ENCODE measurements at places on chromosomes 6 and 20. TPM values are rescaled to one million over a fixed set of nuclear protein-coding genes. Genes with fewer than 3 reads are reported as not detected.

GRCh38 chr6:32794510-32794909 is 22.3 kb downstream of the HLA-DOB start:
- H3K4me1 ChIP-seq, result peaks cover 28% of the 10 kb centered on the region
- DNase-seq, result no peak
- peaks cover 4% of the 10 kb centered on the region for H3K36me3 ChIP-seq
- peaks cover 48% of the 10 kb centered on the region for H3K27me3 ChIP-seq
- H3K27ac ChIP-seq, result no peak overlapping the region
- no peak overlapping the region for H3K4me3 ChIP-seq

DNA sequence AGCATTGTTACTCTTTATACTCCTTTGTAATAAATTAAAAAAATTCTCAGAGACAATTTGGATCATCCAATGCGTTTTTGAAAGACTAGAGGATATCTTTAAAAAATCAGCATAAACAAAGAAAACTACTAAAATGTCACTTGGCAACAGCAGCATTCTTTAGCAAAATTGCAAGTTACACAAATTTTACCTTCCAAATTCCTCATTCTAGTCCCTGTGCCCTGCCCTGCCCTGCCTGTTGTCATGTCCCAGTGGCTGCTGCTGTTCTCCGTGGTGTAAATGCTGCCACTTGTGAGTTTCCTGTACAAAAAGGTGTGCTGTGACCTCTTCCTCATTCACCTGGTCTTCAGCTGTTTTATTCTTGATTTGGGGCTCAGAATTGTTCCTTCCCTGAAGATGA is 83.2 kb downstream of the CDC5L start:
- no peak overlapping the region for H3K4me3 ChIP-seq
- H3K36me3 ChIP-seq, result no peaks in the 10 kb centered on the region
- H3K27me3 ChIP-seq, result peaks cover 7% of the 10 kb centered on the region
- DNase-seq, result no peak
- H3K27ac ChIP-seq, result no peak overlapping the region

DNA sequence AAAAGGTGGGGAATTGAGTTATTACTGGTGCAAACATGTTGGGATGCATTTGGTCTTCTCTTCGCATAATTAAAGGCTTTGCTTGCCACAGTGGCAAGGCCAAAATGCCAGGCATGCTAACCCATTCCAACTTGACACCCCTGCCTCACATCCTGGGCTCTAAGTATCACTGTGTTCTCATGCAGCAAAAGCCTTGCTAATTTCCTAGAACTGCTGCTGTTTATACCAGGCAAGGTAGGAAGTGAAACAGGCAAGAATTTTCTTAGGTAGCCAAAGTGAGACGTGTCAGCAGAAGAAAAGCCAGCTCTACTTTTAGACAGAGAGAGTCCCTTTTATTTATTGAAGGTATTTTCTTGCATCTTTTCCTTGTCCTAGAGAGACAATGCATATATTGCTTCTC is 41.2 kb downstream of the LYRM2 start:
- no peak overlapping the region for H3K4me3 ChIP-seq
- H3K4me1 ChIP-seq, result peaks cover 38% of the 10 kb centered on the region
- no peak for DNase-seq
- peaks cover 23% of the 10 kb centered on the region for H3K36me3 ChIP-seq

DNA sequence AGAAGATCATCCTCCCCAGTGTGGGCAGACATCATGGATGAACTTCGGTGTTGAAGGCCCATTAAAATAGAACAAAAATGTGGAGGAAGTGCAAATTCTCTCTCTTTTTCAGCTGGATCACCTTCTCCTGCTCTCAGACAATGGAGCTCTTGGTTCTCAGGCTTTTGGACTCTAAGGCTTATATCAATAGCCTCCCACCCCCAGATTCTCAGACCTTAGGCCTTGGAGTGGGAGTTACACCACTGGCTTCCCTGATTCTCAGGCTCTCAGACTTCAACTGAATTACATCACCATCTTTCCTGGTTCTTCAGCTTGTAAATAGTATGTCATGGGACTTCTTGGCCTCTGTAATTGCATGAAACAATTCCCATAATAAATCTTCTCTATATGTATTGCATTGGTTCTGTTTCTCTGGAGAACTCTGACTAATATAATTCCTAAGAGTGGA is 36.6 kb downstream of the NSFL1C start:
- H3K27ac ChIP-seq, result no peak overlapping the region
- H3K4me3 ChIP-seq, result no peak overlapping the region
- H3K27me3 ChIP-seq, result peaks cover 38% of the 10 kb centered on the region
- DNase-seq, result no peak

- H3K36me3 ChIP-seq, result no peaks in the 10 kb centered on the region
- no peak for DNase-seq
- no peaks in the 10 kb centered on the region for H3K4me1 ChIP-seq
- no peak overlapping the region for H3K4me3 ChIP-seq
- H3K27me3 ChIP-seq, result no peaks in the 10 kb centered on the region
Observed at GRCh38 chr6:64672651-64673050, 1034.4 kb downstream of the EYS start.

GRCh38 chr6:23097566-23097965 is 528.2 kb downstream of the HDGFL1 start:
- no peaks in the 10 kb centered on the region for H3K36me3 ChIP-seq
- H3K27me3 ChIP-seq, result no peaks in the 10 kb centered on the region
- no peak for DNase-seq
- no peak overlapping the region for H3K4me3 ChIP-seq

- no peak overlapping the region for H3K27ac ChIP-seq
- no peaks in the 10 kb centered on the region for H3K27me3 ChIP-seq
- H3K36me3 ChIP-seq, result no peaks in the 10 kb centered on the region
- H3K4me3 ChIP-seq, result no peak overlapping the region
Observed at GRCh38 chr6:67884442-67884841, 750.6 kb upstream of the ADGRB3 start.

HLA-G gene
- total RNA-seq, result 1.3 TPM

AK9 gene
- total RNA-seq, result 5.0 TPM

MATN4 gene
- total RNA-seq, result 0.25 TPM

Data from activated CD4-positive, alpha-beta T cell treated with anti-CD3 and anti-CD28 coated beads, Interleukin-2, amount 10 ng/mL, durations not matched to agents 7 days and 5 days (primary cell).